ENCODE measurements at places on chromosomes 12 and 14.

DNA sequence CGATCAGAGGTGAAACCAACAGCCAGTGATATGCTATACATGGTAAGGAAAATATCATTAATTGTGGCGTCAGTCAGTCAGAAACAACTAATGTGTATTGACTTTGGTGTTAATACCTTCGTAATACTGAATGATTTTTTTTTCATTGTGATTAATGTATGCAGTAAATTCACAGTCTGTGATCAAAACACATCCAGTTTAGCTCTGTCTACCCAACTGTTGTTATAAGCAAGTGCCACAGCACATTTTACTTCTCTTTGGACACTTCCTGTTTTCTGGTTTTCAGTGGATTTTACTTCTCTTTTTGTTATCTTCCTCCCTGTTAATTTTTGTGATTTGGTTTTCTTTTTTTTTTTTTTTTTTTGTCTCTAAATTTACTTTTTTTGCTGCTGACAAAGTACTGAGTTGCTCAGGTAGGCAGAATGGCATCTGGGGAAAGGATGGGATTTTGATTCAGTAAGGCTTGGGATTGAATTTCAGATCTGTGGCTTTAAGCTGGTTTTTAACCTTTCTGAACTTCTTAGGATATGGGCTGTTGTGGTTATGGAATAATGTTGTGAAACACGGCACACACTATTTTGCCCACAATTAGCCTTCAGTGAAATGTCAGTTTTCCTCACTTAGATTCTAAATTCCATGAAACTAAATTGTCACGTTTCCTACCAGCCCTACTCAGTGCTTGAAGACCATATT lies 604 bp downstream of the GLIPR1 start:
- DNase-seq: no peak

GRCh38 chr14:99246536-99247097 lies 25.4 kb downstream of the BCL11B start:
- no peak for DNase-seq

DNA sequence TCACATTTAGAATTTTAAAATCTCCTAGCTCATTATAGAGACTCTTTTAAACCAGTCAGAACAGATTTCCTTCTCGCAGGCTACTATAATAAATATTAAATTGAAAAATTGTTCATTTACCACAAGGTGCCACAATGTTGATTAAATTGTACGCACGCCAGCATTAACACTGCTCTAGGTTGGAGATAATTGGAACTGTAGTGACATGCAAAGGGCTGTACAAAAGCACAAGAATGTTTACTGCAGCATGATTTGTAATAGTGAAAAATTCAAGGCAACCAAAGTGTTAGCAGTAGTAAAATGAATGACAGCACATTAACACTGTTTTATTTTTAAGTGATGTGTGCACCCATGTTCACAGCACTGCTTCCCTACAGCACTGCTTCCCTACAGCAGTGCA lies 52.5 kb downstream of the TMEM132D start:
- DNase-seq: no peak

DNA sequence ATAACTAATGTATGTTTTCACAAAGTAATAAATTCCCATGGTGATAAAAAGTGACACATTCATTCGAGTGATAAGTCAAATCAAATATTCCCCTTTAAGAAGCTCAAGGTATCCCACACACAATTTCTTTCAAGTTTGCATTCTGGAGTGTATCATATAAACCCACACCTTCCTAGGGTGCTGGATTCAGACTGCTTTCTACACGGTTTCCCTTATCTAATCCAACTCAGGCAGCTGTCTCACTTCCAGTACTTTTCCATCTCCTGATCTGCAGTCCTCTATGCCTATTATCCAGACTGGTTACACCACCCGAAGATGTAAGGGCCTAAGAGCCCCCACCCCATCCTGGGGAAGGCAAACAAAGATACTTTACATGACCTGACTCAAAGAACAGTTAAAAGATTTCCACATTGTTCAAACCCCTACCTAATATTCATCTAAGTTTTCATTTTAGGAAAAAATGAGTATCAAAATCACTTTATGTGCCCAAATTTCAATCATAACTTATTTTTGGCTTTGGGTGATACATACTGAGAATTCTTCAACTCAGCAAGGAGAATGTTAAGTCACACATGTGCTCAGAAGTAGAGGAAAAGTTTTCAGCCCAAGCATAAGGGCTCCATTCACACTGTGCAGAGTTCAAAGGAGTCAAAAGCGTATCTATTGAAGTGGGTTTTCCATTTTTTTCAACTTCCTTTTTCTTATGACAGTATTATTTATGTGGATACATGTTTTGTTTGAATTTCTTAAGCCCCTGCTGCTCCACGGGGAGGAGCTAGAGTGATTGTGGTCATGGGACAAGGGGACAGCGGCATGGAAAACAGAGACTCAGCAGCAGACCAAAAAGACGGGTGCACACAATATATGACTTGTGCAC lies 41.8 kb downstream of the CORO1C start:
- no peak for DNase-seq

DNA sequence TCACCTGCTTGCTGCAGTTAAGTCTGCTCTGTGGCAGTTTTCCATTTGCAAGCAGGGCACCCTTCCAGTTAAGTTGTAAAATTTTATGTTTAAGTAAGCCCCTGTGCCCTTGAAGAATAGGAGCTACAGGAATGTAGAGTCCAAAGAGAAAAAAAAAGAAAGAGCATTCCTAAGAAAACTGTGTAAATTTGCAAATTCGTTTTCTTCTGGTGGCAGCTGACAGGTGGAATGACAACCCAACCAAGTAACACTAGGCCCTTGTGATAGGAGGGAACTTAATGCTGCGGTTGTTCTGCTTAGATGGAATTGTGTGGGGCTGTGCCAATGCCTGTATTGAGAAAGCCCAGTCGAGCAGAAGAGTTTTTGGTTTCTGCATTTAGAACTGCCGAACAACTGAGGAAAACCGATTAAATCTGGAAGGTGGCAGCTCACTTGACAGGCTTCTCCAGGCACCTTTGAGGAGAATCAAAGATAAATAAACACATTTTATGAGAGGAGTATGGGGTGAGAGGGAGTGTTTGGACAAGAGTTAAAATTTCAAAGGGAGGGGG lies 280.0 kb downstream of the RAD51B start:
- no peak for DNase-seq

GRCh38 chr14:77103951-77104350 lies 5.9 kb downstream of the CIPC start:
- no peak for DNase-seq

DNA sequence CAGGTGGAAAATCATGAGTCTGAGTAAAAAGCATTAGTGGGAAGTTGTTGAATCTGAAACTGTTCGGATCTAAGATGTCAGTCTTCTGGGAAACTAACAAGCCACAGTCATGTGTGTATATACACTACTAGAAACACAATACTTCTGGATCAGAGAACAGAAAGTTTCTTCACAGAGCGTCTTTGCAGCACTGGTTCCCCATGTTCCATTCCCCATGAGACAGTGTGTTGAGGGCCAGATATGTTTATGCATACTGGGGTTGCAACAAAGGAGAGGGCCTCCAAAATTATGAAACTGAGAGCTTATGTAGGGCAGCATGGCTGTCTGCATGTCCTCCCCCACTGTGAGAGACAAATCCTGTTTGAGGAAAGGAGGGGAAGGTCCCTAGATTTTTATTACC lies 295.0 kb upstream of the NAV3 start:
- DNase-seq: no peak

- DNase-seq: no peak
Measured at GRCh38 chr14:86541972-86542371, 1012.0 kb downstream of the FLRT2 start.

DNA sequence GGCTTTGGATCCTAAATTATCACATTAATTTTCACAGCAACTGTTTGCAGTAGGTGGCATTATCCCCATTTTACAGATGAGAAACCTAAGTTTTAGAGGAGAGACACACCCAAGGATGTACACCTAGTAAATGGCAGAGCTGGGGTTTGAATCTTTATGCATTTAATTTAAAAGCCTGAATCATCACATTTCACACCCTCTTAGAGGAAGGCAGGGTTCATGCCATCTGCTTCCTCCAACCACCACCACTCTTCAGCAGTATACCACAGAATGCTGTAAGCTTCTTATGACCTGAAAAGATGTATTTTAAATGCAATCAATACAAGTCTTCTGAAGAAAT lies 90.3 kb downstream of the CRADD start:
- DNase-seq: no peak

DNA sequence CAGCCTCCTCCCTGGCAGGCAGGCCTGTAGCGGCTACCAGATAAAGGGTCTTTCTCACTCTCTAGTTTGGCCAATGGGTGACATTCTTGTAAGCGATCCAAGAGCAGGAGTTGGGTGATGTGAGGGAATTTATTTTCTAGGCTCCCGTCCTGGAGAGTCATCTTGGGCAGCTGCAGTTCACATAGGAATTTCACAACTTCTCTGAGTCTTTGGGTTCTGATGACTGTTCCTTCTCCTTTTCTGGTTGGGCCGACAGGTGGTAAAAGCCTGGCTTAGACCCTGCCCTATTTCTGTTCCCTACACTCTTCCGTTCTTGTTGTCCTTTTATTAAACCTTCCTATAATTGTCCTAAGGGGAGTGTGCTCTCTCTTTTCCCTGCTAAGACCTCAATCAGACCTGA lies 42.6 kb upstream of the POC1B start:
- no peak for DNase-seq

GRCh38 chr14:34081101-34081575 lies 130.3 kb upstream of the EGLN3 start:
- DNase-seq: no peak

GRCh38 chr14:84929086-84929485 lies 600.9 kb upstream of the FLRT2 start:
- DNase-seq: no peak

DNA sequence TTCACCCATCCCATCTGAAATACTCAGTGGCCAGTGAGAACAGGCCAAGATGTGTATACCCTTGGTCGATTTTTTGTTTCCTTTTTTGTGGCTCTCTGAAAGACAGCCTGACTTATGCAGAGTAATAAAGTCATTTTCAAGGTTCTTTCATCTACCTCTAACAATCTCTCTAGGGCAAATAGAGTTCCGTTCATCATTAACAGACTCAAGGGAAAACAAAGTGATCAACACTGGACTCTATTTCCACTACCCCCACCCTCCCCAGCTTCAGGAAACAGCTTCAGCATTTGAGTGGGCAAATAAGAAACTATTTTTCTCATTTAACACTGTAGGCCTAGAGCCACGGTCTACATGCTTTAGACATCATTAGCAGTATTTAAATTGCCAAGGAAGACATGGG lies 15.9 kb downstream of the PRKAB1 start:
- no peak for DNase-seq

DNA sequence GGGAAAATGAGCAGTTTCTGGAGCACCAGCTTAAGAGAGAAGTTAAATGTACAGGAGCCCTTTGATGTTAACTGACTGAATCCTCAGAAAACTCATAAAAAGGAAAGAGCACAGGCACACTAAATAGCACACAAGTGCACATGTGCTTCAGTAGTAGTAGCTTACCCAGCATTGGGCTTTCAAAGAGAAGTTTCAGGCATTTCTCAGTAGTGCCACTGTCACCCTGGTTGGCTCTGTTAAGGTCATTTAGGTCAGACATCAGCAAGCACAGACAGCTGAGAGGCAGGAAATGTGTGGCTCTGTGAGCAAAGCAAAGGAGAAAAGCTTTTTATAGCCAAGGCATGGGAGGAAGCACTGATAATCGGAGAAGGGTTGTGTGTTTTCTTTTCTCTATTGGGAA lies 96.3 kb upstream of the HIF1A start:
- no peak for DNase-seq

DNA sequence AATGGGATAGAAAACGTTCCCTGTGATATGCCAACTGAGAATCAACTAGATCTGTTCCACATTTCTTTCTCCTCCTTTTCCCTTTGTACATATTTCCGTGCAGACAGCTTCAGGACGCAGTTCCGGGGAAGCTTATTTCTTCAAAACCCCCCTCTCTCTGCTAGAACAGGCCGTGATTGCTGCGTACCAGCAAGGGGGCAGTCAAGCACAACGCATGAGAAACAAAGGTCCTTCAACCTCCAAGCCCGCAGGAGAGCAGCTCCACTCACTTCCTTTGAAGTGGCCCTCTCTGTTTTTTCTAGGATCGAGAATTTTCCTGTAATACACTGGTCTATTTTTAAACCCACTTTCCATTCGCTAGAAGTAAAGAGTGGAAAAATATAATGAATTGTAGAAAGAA lies 80.8 kb downstream of the ZNF664 start:
- no peak for DNase-seq

GRCh38 chr14:36097356-36097755 lies 79.2 kb downstream of the PTCSC3 start:
- DNase-seq: no peak

DNA sequence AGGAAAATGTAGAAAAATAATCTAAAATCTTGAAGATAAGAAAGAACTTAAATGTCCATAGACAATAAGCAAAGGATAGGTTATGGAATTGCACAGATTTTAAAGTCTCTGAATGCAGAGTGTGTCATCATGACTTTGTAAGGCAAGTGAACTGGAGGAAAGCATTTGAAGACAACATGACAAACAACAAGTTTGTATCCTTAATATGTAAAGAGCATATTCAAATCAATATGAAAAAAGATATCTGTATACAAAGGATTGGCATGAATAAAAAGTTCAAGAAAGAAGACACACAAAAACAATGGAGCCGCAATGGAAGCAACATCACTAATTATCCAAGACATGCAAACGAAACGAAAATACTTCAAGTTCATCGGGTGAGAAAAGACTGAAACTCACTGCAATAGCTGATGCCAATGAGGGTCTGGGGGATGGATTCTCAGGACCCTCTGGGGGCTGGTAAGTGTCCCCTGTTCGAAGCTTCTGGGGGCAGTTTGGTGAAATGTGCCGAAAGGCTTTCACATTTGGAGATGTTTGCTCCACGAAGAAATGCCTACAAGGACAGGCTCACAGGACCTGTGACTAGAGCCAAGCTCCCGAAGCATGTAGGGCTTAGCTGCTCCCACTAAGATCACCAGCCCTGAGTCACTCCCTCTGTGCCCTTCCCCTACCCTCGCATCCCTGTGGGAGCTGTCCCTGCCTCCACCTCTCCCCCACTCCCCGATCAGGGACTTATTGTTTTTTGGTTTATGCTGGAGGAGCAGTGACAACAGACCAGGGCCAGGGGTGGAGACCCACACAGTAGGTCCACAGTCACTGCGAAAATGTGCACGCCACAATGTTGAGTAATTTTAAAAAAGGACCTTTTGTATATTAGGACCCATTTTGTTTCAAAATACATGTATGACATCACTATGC lies 345.7 kb upstream of the SFSWAP start:
- DNase-seq: no peak

DNA sequence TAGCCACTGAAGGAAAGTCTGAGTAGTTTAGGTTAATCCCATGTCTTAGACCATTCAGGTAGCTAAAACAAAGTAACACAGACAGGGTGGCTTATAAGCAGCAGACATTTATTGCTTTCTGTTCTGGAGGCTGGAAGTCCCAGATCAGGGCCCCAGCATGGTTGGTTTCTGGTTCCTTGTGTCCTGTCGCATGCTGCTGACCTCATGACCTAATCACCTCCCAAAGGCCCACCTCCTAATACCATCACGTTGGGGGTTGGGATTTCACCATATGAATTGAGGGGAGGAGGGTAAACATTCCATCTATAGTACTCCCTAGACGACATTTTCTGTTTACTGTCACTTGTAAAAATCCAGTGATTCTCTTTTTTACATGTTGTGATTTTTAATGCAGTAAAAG lies 148.6 kb downstream of the FBXL14 start:
- DNase-seq: no peak
